A549 treated with DMSO at 1 μM for 4 hours (cell line): ENCODE measurements at places on chromosomes 7 and 10. TPM values are rescaled to one million over a fixed set of nuclear protein-coding genes. Genes with fewer than 3 reads are reported as not detected.

Gene FUOM
- 11.4 to 16.0 TPM (median 13.1 TPM) in 5 replicates for total RNA-seq

Gene GET4
- total RNA-seq, result 38.2 to 65.9 TPM (median 53.4 TPM) in 5 replicates

Gene OR2A12
- not detected in 5 replicates for total RNA-seq

Gene PARP12
- 23.5 to 30.9 TPM (median 25.7 TPM) in 5 replicates for total RNA-seq

Gene PON3
- 28.7 to 39.9 TPM (median 35.0 TPM) in 5 replicates for total RNA-seq

Gene TEX36
- not detected in 5 replicates for total RNA-seq

Gene GIMAP1
- not detected in 5 replicates for total RNA-seq

Gene OLAH
- not detected in 5 replicates for total RNA-seq
